ENCODE measurements at places on chromosomes 7 and 10. TPM values are rescaled to one million over a fixed set of nuclear protein-coding genes. Genes with fewer than 3 reads are reported as not detected.

NRG3 gene
- 3.0 TPM for polyA plus RNA-seq

DPP6 gene
- 16.7 TPM for polyA plus RNA-seq

AGMO gene
- 0.42 TPM for polyA plus RNA-seq

PNLIP gene
- not detected for polyA plus RNA-seq

SLC13A1 gene
- polyA plus RNA-seq: not detected

ELFN1 gene
- 1.2 TPM for polyA plus RNA-seq

ACHE gene
- 9.3 TPM for polyA plus RNA-seq

GLUD1 gene
- 117 TPM for polyA plus RNA-seq

GSTO2 gene
- 23.9 TPM for polyA plus RNA-seq

FXYD4 gene
- 3.4 TPM for polyA plus RNA-seq

LYZL2 gene
- polyA plus RNA-seq: not detected

ELAPOR2 gene
- 27.7 TPM for polyA plus RNA-seq

IQUB gene
- polyA plus RNA-seq: 0.20 TPM

BAMBI gene
- polyA plus RNA-seq: 71.5 TPM

PTPRE gene
- polyA plus RNA-seq: 3.7 TPM

GRB10 gene
- 87.4 TPM for polyA plus RNA-seq

TMEM184A gene
- 4.3 TPM for polyA plus RNA-seq

EVX1 gene
- polyA plus RNA-seq: 0.27 TPM

DNA sequence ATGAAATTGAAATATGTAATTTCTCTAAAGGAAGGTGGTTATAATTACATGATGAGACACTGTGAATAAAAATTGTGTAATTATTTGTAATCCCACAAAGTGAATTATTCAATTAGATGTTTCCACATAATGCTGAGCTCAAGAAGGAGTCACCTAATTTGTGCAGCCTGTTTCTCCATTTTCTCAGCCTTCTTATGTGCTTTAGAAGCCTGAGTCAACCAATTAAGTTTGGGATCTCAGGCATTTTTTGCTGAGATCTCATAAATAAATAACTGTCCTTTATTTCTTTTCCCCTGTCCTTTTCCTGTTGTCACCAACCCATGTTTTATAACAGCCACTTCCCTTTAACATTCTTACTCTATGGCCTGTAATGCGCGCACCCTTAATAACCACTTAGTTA lies 506.5 kb upstream of the SEMA3D start:
- no peak for DNase-seq

- DNase-seq: no peak
Measured at GRCh38 chr7:112290065-112290464, 83.6 kb downstream of the ZNF277 start.

GRCh38 chr10:536371-536925 lies 153.0 kb downstream of the DIP2C start:
- DNase-seq: no peak

- no peak for DNase-seq
Measured at GRCh38 chr10:132138133-132138532, 48.6 kb upstream of the DPYSL4 start.

- no peak for DNase-seq
Measured at GRCh38 chr10:78473006-78473405, 439.3 kb downstream of the RPS24 start.

GRCh38 chr7:17523813-17524739 lies 225.6 kb downstream of the AHR start:
- DNase-seq: no peak

GRCh38 chr10:124125305-124126116 lies 32.1 kb upstream of the CHST15 start:
- DNase-seq: peak; percentile 60

DNA sequence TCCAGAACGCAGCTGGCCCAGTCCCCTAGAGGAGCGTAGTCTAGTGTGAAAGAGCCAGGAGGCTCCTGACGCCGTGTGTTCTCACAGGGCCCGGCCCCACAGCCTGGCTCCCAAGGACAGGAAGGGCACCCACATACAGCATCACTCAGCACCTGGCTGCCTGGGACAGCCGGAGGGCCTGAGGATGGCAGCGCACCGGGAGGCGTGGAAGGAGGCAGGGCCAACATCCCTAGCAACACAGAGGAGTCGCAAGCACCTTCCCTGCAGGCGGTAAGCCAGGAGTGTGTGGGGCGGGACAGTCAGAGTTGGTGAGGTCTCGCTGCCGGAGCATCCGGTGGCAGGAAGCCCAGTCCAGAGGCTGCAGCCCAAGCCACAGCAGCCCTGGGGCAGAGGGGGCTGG lies 125.8 kb downstream of the MAD1L1 start:
- no peak for DNase-seq

DNA sequence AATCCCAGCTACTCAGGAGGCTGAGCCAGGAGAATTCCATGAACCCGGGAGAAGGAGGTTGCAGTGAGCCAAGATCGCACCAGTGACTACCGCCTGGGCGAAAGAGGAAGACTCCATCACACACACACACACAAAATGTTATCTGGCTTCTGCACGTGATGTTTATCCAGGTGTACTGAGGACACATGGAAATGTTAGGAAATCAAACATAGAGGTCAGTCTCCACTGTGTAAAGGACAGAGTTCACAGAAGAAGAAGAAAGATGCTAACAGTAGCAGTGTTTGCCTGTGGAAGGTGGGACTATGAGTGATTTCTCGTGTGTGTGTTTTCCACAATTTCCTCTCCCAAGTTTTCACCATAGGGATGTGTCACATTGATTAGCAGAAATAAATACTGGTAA lies 256.9 kb downstream of the ELMO1 start:
- DNase-seq: no peak

GRCh38 chr10:61781969-61782403 lies 119.3 kb downstream of the CABCOCO1 start:
- DNase-seq: no peak

DNA sequence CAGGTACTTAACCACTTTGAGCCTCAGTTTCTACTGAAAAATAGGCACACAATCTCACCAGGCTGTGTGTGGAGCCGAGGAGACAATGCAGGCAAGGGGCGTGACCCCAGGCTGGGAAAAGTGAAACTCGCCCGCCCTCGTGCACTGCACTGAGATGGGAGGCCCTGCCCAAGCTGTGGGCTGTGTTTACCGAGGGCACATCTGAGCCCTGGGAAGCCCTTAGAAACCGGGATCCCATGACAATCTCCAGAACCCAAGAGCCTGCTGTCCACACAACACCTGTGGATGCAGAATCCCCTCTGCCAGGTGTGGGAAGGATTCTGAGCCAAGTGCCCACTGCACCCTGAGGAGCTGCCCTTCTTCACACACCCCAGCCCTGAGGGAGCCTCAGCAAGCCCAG lies 198.3 kb downstream of the GRID1 start:
- DNase-seq: no peak

DNA sequence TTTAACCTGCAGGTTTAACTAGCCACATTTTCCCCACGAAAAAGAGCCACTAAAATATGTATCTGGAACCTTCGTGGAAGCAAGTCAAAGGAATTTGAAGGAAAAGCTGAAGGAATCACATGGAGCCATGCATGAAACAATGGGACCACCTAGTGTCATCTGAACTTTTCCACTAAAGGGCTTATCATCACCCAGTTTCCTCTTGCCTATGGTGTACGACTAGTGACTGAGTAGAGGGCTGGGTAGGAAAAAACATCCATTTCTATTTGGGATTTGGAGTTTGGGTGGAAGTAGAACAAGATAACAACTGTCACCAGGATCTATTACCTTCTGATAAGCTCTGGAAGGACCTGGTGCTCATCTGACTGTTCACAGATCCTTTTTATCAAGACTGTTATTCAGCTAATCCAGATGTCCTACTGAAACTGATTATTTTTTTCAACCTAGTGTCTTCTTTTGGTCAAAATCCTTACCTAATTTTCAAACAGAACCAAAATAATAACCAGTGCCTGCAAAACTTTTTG lies 153.2 kb upstream of the COL1A2 start:
- no peak for DNase-seq

- no peak for DNase-seq
Measured at GRCh38 chr10:118304521-118304920, 37.6 kb downstream of the FAM204A start.

- no peak for DNase-seq
Measured at GRCh38 chr7:33869176-33869575, 36.2 kb upstream of the BMPER start.

- peak; percentile 82 for DNase-seq
Measured at GRCh38 chr7:73397521-73398281, 35.9 kb upstream of the FZD9 start.

DNA sequence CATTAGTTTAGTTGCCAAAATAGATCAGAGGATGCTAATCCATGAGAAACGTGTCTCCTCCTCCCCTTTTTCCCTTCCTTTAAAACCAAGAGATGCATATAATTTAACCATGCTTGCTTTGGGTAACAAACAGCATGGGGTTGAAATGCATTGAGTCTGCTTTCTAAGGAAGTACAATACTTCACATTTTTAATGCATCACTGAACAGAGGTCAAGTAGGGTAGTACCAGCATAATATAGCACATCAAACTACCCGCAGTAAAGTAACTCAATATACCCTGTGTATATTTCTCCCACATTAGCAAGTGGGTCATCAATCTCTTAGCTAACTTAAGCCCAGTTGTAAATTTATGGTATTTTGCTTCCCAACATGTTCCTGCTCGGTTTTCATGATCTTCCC lies 239.3 kb upstream of the SEMA3C start:
- peak; percentile 18 for DNase-seq

- peak; percentile 27 for DNase-seq
Measured at GRCh38 chr7:90552521-90552920, 43.6 kb upstream of the CDK14 start.

DNA sequence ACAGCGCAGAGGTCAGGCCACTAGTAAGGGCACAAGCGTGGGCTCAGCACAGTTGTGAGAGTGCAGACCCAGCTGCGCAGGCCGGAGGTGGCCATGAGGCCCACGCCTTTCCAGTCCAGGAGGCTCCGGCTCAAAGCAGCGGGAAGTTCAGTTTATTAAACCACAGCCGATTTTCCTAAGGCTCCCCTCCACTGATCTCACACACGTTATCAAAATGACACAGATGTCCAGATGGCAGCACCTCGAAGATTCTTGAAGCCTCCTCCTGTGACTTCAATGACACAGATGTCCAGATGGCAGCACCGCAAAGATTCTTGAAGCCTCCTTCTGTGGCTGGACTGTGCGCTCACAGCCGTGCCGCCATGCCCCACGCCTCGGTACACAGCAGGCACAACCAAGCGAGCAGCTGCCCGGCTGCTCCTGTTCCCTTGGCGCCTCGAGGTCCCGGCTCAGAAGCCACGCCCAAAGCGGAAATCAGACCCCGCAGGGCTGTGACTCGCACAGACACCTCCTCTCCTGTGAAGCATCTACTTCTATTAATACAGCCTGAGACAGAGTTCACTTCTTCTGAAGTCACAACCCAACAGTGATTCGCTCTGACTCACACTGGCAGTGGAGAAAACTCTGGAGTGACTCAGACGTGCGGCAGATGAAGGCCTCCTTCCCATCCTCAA lies 122.7 kb downstream of the MAD1L1 start:
- DNase-seq: peak; percentile 82

GRCh38 chr7:148556892-148557291 lies 33.7 kb upstream of the C7orf33 start:
- no peak for DNase-seq

DNA sequence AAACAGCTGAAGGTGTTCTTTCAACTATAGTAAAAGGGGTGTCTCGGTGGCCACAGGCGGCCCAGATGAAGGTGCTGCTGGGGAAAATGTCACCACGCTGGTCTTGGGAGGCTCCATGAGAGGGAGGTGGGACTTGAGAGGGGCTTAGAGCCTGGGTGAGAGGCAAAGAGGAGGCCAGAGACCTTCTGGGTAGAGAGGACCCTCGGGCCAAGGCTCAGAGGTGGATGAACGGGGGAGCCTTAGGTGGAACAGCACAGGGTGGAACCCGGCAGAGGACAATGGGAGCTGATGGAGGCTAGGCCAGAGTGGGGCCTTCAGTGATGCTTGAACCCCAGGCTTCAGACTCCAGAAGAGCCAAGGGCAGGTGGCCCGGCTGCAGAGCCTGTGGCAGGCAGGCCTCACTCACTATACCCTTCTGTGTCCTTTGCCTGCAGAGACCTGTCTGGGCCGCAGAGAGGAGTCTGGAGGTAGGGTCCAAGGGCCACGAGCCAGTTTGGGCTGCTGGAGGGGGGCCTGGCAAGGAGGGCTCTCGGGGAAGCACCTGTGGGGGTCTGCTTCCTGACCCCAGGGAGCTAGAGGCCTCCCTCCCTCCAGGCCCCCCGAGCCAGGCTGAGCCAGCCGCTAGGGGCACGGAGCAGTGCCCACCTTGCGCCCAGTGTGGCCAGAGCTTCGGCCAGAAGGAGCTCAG lies 32.1 kb downstream of the ZNF783 start:
- DNase-seq: no peak

GRCh38 chr10:37734971-37735370 lies 122.4 kb downstream of the ZNF248 start:
- DNase-seq: no peak

- no peak for DNase-seq
Measured at GRCh38 chr7:37901890-37902524, 14.6 kb downstream of the SFRP4 start.

DNA sequence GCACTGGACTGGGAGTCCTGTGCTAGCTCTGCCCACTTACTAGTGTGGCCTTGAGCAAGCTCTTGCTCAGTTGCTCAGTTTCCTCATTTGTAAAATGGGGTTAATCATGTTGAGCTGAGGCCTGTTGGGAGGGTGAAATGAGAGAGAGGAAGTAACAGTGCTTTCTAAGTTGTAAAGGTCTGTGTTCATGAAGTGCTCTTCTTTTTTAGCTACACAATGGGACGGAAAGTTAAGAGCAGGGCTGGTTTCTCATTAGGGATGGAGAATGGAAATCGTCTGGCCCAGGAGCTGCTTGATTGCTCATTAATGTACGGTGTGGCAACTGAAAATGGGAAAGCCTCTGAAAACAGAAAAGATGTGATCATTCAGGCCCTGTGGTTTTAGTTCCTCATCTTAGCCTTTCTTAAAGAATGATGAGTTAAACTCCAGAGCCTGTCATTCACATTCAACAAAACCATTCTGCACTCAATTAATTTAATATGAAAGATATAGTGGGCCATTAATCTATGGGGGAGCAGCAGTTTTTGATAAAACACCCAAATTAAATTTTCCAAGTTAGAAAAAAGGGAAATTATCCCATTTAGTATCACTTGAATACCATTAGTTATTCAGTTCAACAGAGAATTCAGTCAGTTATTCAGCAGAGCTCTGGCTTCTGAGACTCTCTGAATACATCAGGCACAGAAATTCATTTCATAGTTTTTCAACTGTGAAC lies 60.5 kb downstream of the SH2D4B start:
- DNase-seq: no peak

GRCh38 chr10:131617113-131617858 lies 283.5 kb upstream of the PPP2R2D start:
- peak; percentile 20 for DNase-seq

DNA sequence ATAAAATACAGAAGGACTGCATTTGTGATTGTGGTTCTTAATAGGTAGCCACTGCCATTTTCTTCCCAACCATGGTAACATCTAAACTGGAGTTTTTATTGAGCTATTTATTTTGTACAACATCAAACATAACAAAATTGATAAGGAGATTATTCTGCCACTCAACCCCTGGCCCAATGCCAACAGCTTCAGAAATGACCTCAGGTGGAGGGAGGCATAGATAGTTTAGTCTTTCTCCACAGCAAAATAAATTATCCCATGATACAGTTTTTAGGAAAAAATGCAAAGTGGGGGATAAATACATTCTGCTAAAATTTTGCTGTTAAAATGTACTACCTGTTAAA lies 57.6 kb downstream of the LRRTM3 start:
- DNase-seq: peak; percentile 20

- DNase-seq: no peak
Measured at GRCh38 chr10:43196981-43197833, 59.0 kb downstream of the CSGALNACT2 start.
